ENCODE measurements at places on chromosomes 5 and 9.

DNA sequence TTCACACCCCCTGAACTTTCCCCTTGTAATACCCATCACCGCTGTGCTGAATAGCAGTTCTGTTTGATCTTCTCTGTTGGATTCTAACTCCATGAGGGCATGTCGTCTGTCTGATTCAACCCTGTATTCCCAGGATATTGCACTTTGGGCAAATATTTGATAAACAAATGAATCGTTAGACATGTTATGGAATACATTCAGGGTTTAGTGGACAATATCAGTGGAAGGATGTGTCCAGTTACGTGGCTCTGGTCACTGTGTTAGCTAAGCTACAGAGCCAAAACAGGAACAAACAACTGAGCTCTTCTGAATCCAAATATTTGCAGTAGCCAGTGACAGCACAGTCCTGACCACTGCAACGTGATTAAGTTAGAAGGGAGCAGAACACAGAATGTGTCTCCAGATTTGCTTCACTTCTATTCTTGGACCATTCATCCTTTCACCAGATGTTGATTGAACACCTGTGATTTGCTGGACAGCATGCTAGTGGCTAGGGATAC, 13.2 kb downstream of the ANGPTL2 start:
- DNase-seq = no peak

DNA sequence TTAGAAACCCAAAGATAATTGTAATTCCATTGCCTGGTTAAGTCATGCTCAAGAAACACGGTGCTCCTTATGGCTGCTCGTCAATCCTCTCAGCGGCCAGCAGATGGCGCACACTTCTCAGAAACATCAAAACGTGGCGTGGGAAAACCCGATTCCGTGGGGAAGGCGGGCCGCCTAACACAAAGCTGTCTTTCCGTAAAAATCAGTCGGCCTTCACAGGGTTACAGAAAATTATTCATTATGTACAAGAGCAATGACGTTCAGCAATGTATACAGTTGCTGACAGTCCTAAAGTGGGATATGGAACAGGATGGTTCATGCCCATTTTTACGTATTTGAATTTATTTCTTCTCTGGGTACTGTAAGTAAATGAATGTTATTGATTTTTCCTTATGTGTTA, 83.5 kb downstream of the PDE4D start:
- peak; percentile 46 for DNase-seq

DNA sequence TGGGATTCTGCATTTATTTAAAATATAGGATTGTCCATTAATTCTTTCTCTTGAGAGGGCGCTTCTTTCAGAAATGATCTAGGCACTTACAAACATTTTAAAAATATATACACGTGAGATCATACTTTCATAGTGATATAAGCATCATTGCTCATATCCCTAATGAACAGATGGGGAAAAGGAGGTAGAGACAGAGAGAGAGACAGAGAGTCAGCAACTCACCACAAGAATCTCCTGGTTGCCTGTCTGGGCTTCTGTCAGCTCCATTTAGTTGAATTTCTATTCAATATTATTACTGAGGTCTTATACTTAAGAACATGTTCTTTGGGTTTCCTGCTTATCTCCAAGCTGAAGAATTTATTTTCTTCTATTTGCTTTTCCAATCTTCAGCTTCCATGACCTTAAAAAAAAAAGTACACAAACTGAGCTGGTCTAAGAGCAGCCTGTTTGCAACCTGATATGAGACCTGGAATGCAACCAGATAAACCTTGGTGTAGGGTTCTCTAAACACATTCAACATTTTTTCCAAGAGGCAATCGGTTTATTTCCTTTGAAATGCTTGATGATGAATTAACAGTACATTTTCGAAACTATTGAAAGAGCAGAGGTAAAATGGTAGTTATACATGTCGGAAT, 51.6 kb upstream of the LIFR start:
- DNase-seq = no peak

- no peak for DNase-seq
These were observed 11.2 kb upstream of the ENC1 start for GRCh38 chr5:74651710-74652109.

- DNase-seq = no peak
These were observed 153.7 kb downstream of the SPOCK1 start for GRCh38 chr5:137345396-137345795.

DNA sequence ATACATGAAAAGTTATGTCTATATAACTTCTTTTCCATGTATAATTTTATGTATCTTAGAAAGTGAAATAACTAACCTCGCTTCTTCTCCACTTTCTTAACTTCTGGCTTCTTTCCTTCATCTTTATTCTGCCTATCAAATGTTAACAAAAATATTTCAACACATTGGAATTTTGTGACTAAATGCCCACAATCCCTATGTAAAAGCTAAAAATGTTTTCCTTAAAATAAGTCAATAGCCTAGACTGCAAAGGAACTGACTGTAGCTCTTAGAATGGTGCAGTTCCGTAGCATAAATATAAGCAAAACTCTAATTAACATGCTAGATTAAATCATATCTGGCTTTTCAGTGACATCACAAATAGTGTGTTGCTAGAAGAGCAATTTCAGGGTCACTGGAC, 40.9 kb downstream of the PSIP1 start:
- DNase-seq = no peak

DNA sequence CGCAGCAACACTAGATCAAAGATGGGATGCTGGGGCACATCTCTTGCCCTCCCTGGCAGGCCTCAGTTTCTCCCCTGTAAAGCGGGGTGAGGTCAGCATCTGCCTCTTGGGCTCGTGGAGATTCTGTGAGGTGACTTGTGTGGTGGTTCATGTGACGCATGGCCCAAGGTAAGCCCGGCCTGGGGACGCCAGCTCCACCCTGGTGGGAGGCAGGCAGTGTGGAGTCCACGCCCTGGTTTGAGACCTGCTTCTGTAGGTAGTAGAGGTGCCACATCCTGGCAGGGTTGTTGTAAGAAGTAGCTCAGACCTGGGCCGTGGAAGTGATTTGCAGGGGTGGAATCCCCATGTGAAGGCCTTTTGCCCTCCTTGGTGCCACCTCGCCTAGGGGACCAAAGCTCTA, 101.5 kb downstream of the DAB2IP start:
- DNase-seq = no peak

DNA sequence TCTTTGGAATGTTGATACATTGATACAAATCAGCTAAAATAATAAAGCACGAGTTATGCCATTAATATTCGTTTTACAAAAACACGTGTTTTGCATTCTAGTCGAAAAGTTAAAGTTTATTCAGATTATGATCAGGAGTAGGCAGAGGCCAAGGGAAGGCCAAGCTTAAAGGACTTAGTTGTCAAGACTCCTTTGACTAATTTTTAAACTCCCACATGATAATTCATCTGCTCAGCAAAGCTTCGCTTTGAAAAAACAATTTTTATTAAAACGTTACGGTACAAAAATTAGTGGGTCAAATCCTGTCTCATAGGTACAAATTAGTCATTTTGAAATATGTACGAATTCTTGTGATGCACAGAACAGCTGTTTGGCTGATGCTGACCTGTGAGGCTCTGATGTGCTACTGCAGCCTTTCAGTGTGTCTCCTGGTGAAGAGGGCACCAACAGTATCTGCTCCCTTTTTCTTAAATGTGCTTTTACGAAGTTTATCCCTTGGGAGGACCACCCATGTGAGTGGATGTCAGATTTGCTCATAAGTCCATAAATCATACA, 23.0 kb upstream of the NR3C1 start:
- DNase-seq = no peak

GRCh38 chr5:142537938-142538337, 148.0 kb downstream of the FGF1 start:
- no peak for DNase-seq
